NCI-H226 (cell line): ENCODE measurements at places on chromosomes 1 and 21.

DNA sequence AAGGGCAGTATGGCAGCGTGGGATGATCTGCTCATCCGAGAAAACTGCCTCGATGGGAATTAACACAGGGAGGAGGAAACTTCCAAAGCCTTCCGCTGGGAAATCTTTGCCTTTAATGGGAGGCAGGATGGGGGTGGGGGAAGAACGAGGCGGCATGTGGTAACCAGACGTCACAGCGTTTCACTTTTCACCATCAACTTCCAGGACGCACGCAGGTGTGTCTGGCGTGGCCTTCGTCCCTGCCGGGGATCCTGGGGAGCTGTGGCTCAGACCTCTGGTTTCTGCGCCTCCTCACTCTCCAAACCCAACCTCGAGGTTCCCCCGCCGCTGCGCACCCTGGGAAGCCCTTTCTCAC is 282 bp downstream of the RSPH1 start:
- no peak for DNase-seq

DNA sequence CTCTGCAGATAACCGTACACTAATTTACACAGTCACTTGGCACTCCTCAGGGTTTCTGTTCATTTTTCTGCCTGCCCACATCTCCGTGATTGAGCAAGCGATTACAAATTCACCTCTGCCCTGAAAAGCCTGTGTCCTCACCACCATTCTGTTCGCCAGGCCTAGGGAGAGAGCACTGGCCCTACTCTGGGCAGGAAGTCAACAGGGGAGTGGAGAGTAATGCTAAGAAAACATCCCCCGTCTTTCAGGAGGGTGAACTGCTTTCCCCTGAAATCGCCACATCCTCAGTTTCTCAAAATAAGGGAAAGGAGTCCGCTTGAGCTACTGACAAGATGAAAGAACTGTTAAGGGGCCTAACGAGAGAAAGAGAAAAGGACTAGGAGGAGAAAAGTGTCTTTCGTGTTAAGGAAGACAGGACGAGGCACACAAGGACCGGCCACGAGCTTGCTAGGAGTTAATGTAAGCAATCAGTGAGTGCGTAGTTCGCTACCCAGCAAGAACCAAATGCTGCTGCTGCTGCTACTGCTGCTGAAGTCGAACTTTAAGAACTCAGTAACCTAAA is 632 bp downstream of the PEX19 start:
- peak; percentile 35 for DNase-seq

GRCh38 chr1:43970502-43970901 is 692 bp downstream of the DPH2 start:
- DNase-seq: no peak

DNA sequence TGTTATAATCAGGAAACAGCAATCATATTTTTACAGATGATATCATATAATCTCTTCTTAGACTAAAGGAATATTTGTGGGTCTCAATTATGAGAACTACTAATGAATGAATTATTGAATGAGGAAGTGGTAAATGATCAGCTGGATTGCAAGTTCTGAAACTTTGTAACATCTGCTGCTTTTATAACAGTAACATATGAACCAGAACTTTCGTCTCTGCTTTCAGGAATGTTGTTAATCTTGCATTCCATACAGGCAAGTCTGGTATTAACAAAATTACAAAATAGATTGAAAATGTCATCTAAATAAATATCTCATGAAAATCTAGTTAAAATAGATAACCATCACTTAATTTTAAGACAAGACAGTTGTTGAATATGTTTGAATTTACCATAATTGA is 110.5 kb upstream of the COL11A1 start:
- DNase-seq: no peak

DNA sequence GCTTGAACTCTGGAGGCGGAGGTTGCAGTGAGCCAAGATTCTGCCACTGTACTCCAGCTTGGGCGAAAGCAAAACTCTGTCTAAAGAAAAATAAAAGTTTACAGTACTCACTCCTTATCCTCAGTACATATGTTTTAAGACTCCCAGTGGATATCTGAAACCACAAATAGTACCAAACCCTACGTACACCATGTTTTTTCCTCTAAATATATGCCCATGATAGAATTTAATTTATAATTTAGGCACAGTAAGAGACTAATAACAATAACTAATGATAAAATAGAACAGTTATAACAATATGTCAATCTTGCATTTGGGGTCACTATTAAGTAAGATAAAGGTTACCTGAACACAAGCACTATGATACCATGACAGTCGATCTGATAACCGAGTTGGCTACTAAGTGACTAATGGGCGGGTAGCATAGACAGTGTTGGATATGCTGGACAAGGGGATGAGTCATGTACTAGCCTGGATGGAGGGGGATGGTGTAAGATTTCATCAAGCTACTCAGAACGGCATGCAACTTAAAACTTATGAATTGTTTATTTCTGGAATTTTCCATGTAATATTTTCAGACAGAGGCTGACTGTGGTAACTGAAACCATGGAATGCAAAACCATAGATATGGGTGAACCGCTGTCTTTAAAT is 43.7 kb downstream of the ST7L start:
- DNase-seq: peak; percentile 94

DNA sequence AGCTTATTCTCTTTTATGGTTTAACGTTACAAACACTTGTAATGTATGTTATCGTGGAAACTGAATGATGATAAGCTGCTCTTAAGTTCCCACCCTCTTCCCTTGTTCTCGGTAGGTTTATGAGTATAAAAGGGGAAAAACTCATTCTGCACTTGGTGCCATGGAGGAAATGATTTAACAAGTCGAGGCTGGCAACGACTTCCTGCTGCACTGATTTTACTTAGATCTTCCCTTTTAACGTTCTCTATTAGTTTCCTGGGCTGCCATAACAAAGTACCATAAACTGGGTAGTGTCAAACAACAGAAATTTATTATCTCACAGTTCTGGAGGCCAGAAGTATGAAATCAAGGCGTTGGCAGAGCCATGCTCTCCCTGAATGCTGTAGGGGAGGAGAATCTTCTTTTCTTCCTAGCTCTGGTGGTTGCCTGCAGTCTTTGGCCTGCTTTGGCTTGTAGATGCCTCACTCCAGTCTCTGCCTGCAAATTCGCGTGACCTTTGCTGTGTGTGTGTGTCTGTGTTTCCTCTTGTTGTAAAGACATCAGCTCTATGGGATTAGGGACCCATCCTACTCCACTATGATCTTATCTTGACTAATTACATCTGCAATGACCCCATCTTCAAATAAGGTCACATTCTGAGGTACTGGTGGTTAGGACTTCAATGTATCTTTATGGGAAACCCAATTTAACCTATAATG is 26.3 kb downstream of the HUNK start:
- no peak for DNase-seq

- DNase-seq: no peak
These were observed 150.7 kb downstream of the SETD4 start for GRCh38 chr21:35909456-35910223.

GRCh38 chr1:82972841-82973553 is 1025.9 kb downstream of the TTLL7 start:
- DNase-seq: no peak

- DNase-seq: no peak
These were observed 1624.0 kb downstream of the AMY1C start for GRCh38 chr1:105373681-105374080.

DNA sequence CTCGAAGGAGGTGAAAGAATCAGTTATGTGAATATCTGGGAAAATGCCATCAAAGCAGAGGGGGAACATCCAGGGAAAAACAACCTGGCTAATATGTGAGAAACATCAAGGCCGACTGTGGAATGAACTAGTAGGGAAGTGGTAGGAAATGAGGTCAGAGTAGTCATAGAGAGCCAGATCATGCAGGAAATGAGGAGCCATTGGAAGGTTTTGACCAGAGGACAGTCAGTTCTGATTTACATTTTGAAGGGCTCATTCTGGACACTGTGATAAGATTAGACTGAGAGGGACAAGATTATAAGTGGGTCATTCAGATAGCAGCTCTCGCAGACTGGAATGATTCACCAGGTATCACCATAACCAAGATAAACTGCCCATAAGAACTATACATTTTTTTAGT is 63.7 kb downstream of the SYT14 start:
- peak; percentile 58 for DNase-seq

DNA sequence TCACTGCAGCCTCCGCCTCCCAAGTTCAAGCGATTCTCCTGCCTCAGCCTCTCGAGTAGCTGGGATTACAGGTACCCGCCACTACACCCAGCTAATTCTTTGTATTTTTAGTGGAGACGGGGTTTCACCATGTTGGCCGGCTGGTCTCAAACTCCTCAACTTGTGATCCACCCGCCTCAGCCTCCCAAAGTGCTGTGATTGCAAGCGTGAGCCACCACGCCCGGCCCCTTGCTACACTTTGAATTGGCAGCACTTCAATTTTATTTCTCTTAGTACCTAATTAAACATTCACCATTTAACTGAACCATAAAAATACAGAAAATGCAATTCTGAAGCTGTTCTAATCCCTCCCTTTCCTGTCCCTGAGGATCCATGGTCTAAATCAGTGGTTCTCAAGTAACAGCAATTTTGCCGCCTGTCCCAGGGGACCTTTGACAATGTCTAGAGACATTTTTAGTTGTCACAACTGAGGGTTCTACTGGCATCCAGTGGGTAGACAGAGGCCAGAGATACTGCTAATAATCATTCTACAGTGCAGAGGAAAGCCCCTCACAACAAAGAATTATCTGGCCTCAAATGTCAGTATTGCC is 4.3 kb upstream of the BCL2L15 start:
- no peak for DNase-seq

DNA sequence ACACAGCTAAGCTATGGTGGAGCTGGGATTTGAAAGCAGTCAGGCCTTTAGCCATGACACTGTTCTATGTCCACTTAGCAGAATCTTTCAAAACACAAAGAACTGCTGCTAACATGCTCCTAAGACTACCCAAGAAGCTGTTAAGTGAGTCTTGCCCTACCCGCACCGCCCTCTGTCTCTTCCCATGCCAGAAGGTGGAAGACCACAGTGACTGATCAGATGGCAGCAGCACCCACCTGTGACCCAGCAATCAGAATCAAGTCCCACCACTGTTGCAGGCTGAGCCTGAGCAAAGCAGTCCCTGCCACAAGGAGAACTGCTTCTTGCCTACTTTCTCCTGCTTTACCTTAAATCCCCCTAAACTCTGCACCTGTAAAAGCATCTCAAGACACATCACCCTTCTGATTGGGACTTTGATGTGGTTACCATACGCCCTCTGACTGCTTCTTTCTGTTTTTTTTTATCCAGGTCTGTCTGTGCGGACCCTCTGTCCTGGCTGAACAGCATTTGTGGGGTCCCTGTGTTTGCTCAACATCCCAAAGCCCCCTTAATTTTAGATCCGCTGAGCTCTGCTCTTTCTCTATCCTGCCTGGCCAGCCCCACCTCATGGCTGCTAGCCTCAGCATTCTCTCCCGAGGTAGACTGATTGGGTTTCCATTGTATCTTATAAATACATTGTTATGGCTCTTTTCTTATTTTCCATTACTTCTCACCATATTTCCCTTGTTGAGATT is 16.0 kb downstream of the IRF2BP2 start:
- DNase-seq: no peak

GRCh38 chr1:11780380-11781147 is 18.6 kb downstream of the C1orf167 start:
- DNase-seq: no peak
